ENCODE measurements at places on chromosomes 11 and 22.

DNA sequence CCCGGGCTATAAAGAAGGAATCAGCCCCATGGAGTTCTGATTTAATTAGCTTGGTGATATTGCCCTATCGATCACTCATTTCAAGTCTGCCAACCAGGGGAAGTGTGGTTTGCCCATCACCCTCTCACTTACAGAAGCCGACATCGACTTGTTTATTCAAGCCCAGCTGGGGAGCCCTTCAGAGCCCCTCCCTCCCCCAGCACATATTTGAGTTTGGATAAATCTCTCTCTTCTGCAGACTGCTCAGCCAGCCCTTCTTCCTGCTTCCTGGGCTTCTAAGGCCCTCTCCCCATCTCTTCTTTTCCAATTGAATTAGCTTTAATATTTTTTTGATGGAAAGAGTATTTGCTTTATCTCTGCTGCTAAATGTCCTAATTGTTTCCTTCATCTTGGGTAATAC is 299.0 kb downstream of the MIAT start:
- H3K27ac ChIP-seq = no peak overlapping the region
- no peaks in the 10 kb centered on the region for H3K36me3 ChIP-seq
- no peak overlapping the region for H3K4me3 ChIP-seq

DNA sequence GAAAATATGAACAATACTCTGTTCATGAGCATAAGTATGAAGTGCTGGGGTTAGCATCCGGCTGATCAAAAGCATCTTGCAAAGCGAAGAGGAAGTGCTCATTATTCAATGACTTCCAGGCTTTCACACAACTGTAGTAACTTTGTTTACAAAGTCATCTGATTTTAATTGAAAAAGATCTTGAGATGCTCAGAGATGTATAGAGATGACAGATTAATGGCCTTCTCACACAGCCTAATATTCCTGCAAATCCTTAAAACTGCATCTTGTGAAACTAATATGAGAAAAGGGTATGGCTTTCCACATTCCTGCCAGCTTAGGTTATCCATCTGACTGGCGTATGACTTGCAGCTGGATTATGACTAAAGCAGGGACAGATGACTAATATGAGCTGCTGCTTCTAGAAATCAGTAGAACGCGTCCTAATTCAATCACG is 125.4 kb downstream of the CASP12 start:
- no peak overlapping the region for H3K4me3 ChIP-seq
- peaks cover 18% of the 10 kb centered on the region for H3K4me1 ChIP-seq
- DNase-seq = no peak
- no peak overlapping the region for H3K27ac ChIP-seq

- H3K27ac ChIP-seq = no peak overlapping the region
- no peak overlapping the region for H3K4me3 ChIP-seq
- no peaks in the 10 kb centered on the region for H3K27me3 ChIP-seq
- peaks cover 29% of the 10 kb centered on the region for H3K36me3 ChIP-seq
- DNase-seq = no peak
- peaks cover 15% of the 10 kb centered on the region for H3K4me1 ChIP-seq
Observed at GRCh38 chr22:46246178-46246577, 3.9 kb downstream of the CDPF1 start.

DNA sequence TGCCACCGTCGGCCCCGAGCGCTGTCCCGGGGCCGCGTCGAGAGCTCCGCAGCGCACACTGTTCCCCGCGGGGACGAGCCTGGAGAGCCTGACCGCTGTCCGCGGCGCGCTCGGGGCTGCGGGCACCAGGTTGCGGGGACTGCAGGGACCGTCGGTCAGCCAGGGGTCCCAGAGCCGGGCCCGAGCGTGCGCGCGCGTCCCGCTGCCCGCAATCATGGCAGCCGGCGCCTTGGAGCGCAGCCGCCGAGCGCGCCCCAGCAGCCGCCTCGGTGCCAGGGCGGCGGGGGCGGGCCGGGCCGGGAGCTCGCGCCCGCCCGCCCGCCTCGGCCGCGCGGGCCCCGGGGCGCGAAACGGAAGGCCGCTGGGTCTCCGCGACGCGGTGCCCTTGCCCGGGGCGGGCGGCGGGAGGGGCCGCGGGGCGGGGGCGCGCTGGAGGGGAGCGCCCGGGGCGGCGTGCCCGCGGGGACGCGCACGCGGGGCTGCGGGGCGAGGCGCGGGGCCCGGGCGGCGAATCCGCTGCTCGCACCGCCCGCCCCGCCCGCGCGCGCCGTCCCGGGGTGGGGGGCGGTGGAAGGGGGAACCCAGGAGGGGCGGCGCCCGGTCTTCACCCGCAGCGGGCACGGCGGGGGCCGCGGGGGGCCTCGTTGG is 79.4 kb upstream of the PPARA start:
- peaks cover 10% of the 10 kb centered on the region for H3K27me3 ChIP-seq
- peaks cover 51% of the 10 kb centered on the region for H3K4me1 ChIP-seq
- DNase-seq = no peak
- H3K36me3 ChIP-seq = peaks cover 7% of the 10 kb centered on the region
- peak overlapping the region; percentile 85 for H3K4me3 ChIP-seq
- no peak overlapping the region for H3K27ac ChIP-seq

- no peaks in the 10 kb centered on the region for H3K36me3 ChIP-seq
- H3K4me1 ChIP-seq = peaks cover 2% of the 10 kb centered on the region
- no peak overlapping the region for H3K4me3 ChIP-seq
- DNase-seq = no peak
- H3K27me3 ChIP-seq = no peaks in the 10 kb centered on the region
Observed at GRCh38 chr22:36085476-36086169, 57.0 kb upstream of the RBFOX2 start.

- no peaks in the 10 kb centered on the region for H3K27me3 ChIP-seq
- H3K36me3 ChIP-seq = no peaks in the 10 kb centered on the region
- no peak for DNase-seq
- H3K4me1 ChIP-seq = no peaks in the 10 kb centered on the region
Observed at GRCh38 chr22:33569559-33569958, 350.7 kb downstream of the LARGE1 start.

All from activated T-cell treated with anti-CD3 and anti-CD28 coated beads, Interleukin-2, amount 50 U/mL, for 24 hours (primary cell).